ENCODE measurements at places on chromosomes 11 and 22. TPM values are rescaled to one million over a fixed set of nuclear protein-coding genes. Genes with fewer than 3 reads are reported as not detected.

OVCH2 gene
- not detected for total RNA-seq

EI24 gene
- 119 TPM for total RNA-seq

ABTB2 gene
- 0.25 TPM for total RNA-seq

OR6A2 gene
- 0.46 TPM for total RNA-seq

DNA sequence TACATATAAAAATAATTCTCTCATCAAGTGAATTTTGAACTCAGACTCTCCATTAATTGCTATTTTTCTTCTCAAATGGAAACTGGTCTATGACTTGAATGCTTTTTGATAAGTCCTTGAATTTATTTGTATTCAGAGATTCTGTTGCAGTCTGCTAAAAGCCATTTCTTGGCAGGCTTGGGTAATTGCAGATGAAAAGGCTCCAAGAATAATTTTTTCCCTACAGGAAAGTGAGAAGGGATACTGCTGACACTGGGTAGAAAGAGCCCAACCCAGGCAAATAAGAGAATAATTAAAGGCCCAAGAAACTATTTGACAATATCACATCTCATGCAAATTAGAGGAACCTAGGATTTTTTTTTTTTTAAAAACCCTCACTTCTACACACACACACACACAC, 246.5 kb upstream of the DDI1 start:
- DNase-seq = no peak

DNA sequence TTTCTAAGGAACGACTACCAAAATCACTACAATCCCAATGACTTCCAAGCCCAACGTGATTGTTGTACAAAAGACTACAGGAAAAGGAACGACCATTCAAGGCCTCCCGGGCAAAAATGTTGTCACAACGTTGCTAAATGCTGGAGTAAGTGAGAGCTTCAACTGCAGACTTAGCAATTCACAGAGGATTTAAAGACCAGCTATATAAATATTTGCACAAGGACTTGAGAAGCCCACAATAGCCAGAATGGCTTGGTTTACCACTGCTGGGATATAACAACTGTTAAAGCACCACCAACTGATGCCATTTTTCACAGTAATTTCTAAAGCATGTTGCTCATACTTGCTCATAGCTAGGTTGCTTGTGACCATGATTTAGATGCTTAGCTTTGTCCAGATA, 78.3 kb downstream of the EMSY start:
- DNase-seq = no peak

Measured in endothelial cell of umbilical vein (primary cell).